ENCODE measurements at places on chromosomes 2 and 18.

DNA sequence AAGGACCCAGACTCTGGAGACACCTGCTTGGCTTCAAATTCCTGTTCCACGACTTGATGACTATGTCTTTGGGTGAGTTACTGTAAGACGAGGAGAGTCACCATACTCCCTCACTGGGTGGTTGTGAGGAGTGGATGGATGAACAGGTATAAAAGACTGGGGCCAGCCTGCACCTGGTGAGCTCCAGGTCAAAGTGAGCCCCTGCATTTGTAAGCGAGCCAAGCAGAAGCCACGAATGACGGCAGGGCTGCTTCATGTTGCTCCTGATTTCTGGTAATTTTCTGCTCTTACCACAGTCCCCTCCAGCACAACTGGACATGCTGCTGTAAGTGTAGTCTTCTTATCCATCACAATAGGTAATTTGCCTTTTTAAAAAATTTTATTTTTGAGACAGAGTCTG is 86.6 kb downstream of the POLR1A start:
- no peak for DNase-seq

- DNase-seq = no peak
Measured at GRCh38 chr2:36356298-36356989, 866 bp downstream of the CRIM1 start.

- no peak for DNase-seq
Measured at GRCh38 chr2:177165721-177166711, 46.6 kb upstream of the HNRNPA3 start.

DNA sequence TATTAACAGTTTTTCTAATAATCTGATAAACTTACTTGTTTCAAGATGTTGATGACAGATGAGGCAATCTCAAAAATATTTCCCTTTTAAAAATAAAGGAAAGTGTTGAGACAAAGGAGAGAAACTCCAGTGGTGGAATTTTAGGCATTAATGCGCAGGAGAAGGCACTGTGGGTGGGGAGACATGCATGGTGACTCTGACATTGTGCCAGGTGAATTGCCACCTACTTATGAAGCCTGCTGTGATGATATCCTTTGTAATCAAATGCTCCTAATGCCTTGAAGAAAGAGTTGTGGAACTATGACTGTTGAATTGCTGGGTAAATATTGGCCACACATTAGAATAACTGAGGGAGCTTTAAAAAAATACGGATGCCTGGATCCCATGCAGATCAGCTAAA is 101.4 kb downstream of the PLA2R1 start:
- no peak for DNase-seq

- DNase-seq = no peak
Measured at GRCh38 chr2:71906357-71906973, 241.2 kb downstream of the CYP26B1 start.

DNA sequence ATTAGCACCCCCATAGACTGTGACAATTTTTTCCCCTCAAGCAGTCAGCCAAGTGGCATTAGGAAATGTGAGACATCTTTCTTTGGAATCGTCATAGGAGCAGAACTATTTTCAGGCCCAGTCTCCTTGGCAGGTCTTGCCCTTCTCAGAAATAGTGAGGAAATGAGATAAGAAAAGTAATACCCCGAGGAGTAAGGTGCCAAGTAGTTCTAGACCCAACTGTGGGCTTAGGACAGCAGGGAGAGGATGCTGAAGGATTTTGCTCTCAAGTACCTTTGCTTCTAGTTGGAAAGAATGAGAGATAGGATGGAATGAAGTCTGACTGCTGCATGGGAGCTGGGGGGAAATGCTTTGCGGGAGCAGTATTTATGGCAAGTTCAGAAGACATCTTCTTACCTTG is 31.8 kb downstream of the PRKCE start:
- DNase-seq = no peak

GRCh38 chr2:8314063-8314462 is 367.8 kb upstream of the ID2 start:
- no peak for DNase-seq

- DNase-seq = no peak
Measured at GRCh38 chr18:5543773-5544389, at the start of gene EPB41L3. Gene EPB41L3 (minus strand): TSS chr18:5543997. CDS start chr18:5489183, 54,814 bp downstream.

- DNase-seq = no peak
Measured at GRCh38 chr2:96207073-96207773, 1.4 kb downstream of the STARD7 start.

GRCh38 chr2:75703589-75704287 is 7.0 kb downstream of the GCFC2 start:
- no peak for DNase-seq

GRCh38 chr2:29916571-29916970 is 4.8 kb downstream of the ALK start:
- DNase-seq = no peak

DNA sequence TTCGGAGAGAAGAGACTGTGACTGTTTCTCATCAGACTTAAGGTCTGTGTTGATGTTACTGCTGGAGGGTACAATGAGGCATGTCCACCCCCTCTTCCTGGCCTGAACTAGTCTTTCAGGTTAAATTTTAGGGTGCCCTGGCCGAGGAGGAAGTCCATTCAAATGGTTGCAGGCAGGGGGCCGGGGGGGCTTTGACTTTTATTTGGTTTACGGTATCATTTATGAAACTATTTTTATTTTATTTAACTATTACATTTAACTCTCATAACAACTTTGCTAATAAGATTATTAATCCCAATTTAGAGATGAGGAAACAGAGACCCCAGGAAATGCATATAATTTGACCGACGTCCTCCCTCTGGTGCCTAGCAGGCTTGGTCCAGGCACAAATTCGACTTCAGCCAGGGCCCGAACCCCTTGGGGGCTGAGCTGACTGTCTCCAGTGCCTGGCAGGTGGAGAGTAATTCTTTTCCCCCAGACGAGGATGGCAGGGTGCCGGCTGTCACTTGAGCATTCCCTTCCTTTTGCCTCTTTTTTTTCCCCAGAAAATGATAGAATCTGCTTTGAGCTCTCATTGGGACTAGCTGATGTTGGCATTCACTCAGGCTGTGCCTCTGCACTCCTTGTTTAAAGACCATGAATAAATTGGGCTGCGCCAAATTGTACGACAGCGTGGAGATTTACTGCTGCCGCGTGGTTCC is 255.3 kb upstream of the SALL3 start:
- DNase-seq = no peak

- no peak for DNase-seq
Measured at GRCh38 chr2:26687328-26687727, 5.2 kb upstream of the KCNK3 start.

DNA sequence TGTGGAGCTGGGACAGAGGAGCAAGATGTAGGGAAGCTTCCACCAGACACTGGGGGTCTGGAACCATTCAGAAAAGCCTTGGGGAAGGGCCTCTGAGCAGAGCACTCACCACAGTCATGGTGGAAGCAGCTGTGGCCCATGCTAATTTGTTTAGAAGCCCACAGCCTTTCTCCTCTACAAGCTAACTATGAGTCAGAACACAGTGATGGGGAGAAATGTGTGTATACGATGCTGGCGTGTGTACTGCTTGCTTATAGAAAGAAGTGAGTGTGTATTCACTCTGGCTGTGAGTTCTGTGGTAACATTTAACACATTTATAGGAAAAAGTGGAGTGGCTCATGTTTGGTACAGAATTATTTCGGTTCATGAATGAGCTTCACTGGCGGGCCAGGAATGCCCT is 157.0 kb upstream of the ACAA2 start:
- DNase-seq = no peak

GRCh38 chr2:208985644-208986043 is 438.2 kb upstream of the MAP2 start:
- no peak for DNase-seq

- no peak for DNase-seq
Measured at GRCh38 chr18:62435435-62436031, 87.3 kb upstream of the ZCCHC2 start.

DNA sequence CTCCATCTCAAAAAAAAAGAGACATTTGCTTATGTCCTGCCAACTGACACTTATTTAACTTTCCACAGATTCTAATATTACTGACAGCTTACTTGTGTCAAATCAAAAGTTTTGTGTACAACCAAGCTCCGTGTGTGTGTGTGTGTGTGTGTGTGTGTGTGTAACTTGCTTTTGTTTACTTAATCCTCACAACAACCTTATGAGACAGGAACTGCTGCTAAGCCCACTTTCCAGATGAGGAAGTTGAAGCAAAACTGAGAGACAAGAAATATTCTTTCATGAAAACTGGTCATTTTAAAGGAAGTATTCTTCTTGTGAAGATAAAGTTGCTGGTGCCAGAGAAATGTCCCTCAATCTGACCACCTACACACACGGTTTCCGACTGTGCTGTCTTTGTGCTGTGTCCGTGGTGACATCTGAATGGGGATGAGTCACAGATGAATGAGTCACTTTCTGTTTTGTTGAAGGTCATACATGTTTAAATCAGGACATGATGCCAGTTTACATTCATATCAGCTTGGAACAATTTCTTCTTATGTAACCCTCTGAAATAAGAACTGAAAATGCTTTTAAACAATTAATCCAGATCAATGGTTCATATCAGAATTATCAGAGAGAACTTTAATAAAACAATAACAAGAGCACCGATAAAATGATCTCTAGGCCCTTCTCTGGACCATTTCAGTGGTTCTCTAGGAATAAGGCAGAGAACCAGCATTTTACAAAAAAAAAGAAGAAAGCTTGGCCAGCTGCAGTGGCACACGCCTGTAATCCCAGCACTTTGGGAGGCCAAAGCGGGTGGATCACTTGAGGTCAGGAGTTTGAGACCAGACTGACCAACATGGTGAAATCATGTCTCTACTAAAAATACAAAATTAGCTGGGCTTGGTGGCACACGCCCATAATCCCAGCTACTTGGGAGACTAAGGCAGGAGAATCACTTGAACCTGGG is 95.5 kb downstream of the THNSL2 start:
- no peak for DNase-seq

GRCh38 chr18:76474824-76475223 is 20.2 kb downstream of the ZNF516 start:
- DNase-seq = no peak

- no peak for DNase-seq
Measured at GRCh38 chr2:30122362-30122761, 24.4 kb upstream of the YPEL5 start.

Data from HS-27A (cell line).